Activated naive CD4-positive, alpha-beta T cell treated with anti-CD3 and anti-CD28 coated beads, Interleukin-2, amount 50 U/mL, for 72 hours (primary cell): ENCODE measurements at places on chromosomes 5 and 9.

DNA sequence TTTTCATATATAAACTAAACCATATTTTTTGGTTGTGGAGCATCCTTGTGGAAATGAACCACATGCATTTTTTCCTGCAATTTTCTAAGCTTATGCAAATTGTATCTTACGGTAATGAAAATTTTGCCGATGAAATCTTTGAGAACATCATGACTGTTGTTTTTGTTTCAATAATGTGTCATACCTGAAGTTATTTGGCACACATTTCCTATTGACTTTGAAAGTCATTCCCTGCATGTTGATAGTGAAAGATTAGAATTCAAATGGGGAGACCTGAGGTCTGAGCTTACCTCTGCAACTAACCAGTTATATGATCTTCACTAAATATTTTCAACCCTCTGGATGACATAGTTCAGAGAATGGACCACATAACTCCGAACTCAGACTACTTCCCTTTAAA is 88.5 kb downstream of the PRR16 start:
- DNase-seq = no peak

DNA sequence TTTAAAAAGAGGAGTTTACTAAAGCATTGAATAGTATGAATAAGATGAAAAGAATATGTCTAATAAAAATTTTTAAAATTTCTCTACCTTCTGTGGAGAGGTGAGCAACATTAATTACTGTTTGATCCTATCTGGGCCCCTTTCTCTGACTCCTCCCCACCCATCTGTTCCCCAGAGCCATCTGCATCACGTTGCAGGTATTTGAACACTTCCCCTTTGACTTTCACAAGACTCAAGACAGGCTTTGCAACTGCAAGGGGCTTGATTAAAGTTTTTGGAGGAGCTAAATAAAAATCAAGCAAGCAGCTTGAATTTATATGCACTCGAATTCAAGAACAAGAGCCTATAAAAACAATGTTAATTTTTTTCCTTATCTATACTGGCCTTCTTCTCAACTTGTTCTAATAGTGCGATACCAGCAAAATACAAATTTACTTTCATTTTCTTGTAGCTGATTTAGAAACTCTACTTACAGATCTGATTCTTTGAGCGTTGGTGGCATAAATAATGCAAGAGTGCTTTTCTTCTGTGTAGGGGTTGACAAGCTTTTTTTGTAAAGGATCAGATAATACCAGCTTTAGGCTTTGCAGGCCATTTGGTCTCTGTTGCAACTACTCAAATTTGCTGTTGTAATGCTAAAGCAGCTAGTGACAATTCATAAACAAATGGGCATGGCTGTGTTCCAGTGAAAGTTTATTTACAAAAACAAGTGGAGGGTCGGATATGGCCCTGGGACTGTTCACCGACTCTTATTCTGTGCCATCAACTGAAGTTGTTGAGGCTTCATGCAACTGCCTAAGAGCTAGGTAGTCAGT is 21.2 kb downstream of the TXNDC8 start:
- no peak for DNase-seq

- DNase-seq = no peak
These were observed 18.2 kb downstream of the RUSC2 start for GRCh38 chr9:35508069-35508468.

DNA sequence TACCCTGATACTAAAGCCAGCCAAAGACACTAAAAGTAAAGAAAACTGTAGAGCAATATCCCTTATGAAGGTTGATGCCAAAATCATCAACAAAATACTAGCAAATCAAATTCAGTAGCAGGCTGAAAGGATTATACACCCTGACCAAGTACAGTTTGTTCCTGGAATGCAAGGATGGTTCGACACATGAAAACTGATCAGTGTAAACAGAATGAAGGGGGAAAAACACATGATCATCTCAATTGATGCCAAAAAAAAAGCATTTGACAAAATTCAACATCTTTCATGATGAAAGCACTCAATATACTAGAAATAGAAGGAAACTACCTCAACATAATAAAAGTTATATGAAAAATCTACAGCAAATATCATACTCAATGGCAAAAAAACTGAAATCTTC is 43.5 kb upstream of the LRRC14B start:
- no peak for DNase-seq

DNA sequence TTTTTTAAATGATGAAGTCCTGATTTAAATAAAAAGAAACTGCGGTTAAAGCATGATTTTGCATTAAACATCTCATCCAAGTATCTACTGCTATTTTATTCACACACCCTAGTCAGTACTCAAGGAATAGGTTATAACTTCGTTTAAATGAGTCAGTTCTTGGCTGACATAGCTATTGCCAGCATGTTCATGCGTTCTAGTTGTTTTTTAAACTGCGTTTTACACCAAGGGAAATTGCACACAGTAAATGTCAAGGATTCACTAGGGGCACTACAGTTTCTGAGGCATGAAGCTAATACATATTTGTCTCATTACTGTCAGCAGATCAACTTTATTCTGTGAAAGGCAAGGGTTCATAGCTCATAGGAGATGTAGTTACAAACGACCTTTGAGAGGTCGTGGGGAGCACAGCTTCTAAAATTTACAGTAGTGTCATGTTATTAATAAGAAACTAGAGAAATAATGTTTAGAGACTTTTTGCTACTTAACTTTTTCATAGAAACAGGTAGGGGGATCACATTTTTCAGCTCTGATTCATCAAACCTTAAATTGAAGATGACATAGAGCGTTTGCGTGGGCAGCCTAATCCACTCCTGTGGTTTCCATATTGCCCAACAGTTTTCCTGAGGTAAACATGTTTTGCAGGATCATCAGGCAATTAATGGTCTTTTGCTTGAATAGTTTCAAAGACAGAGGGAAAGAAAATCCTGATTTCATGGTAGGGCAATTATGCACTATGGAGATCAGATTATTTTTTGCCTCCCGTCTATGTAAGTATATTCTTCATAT is 2222.7 kb upstream of the WWC1 start:
- DNase-seq = no peak

GRCh38 chr9:82080265-82080664 is 91.7 kb downstream of the SPATA31D1 start:
- DNase-seq = no peak

DNA sequence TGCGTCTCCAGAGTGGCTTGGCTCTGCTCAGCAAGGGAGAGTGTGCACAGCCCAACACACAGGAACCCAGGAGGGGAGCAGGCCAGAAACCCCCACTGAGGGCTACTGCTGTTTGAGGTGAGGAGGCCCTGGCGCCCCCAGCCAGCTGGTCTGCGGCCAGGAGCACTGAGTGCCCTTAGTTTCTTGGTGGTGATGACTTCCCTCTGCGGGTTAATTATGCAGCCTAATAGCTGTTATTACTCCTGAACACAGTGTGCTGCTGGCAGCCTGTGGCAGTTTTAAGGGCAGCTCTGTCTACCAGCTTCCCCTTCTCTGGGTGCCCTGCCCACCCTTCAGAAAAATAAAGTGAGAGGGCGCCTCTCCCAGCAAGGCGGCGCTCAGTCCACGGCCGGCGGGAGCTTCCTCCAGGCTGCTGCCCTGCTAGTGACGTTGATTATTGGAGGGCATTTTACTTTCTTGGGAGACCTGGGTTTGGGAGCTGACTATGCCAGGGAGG is 19.2 kb downstream of the GADD45G start:
- DNase-seq = peak; percentile 49

DNA sequence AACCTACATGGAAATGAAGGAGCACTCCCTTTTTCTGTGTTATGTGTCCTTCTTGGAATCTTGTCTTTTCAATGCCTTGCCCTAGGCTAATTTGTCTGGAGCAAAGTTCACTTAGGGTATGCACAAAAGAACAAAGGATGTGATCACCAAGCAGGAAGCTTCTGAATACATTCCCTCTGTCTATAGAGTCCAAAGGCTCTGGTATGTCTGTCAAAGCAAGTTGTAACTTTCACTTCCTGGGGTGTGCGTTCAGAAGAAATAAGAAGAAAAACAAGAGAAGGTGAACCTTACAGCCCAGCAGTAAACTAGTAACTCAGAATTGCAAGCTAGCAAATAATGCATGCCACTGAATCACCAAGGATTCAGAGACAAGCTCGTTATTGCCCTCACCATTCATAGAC is 31.7 kb upstream of the CDH6 start:
- no peak for DNase-seq

GRCh38 chr9:132947756-132948155 is 3.3 kb upstream of the TSC1 start:
- no peak for DNase-seq

GRCh38 chr5:43661102-43661501 is 58.1 kb downstream of the NNT start:
- peak; percentile 44 for DNase-seq

GRCh38 chr9:111828193-111828592 is 33.5 kb upstream of the SHOC1 start:
- DNase-seq = no peak

DNA sequence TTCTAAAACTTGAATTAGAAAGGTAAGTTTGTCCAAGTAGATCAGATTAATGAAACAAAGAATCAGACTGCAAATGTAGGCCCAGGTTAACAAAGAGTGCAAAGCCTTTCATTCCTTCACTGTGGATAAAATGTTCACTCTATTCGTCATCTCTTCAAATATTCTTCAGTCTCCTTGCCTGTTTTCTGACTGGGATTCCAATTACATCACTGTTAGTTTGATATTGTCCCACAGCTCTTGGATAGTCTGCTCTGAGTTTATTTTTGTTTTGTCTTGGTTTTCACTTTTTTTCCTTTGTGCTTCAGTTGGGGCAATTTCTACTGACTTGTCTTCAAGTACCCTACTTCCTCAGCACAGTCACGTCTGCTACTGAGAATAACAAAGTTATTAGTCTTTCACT is 38.5 kb upstream of the GZMA start:
- DNase-seq = no peak
